ENCODE measurements at places on chromosomes 6 and 20.

DNA sequence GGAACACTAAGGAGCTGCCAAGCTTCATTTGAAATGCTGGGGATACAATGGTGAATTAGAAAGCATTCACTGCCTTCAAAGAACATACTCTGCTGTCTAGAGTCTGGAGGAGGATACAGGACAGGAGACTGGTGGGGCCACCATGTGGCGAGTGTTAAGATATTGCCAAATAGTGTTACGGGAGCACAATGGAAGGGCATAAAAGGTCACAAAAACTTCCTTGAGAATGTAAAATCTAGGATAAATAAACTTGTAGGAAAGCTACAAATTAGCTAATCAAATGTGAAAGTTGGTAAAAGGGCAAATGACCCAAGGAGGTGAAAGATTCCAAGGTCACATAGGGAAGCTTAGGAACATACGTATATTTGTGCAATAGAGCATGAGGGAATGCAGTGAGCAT is 271.7 kb downstream of the RFPL4B start:
- DNase-seq: no peak

- DNase-seq: no peak
Measured at GRCh38 chr20:53023732-53024520, 51.8 kb downstream of the TSHZ2 start.

GRCh38 chr20:57187068-57187634 is 79.3 kb downstream of the BMP7 start:
- no peak for DNase-seq

- no peak for DNase-seq
Measured at GRCh38 chr20:13298692-13299373, 77.8 kb downstream of the ISM1 start.

GRCh38 chr20:35854713-35855348 is 83.0 kb downstream of the PHF20 start:
- DNase-seq: no peak

DNA sequence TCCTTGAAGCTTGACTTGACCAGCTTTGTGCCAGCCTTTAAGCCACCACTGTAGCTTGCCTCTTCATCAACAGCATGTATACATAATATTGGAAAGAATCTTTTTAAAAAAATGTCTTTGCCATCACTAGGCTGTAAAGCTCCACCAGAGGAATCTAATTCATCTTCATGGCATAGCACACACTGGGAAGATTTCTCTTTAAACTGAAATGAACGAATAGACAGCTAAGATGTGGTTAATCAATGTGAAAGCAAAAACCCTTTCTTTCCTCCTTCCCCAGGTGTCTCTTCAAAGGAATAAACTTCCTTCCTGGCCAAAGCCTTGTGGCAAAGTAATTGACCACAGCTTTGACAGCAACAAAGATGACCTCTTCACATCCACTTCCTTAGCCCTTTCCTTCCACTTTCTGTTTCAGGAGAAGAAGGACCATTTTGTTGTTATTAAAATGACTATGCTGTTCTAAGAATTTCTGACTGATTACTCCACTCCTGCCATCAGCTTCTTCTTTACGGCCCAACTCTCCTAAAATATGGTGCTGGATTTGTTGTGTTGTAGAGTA is 428.7 kb upstream of the SOX4 start:
- peak; percentile 24 for DNase-seq

- DNase-seq: no peak
Measured at GRCh38 chr6:150202934-150203333, 60.1 kb downstream of the PPP1R14C start.

- no peak for DNase-seq
Measured at GRCh38 chr6:109783250-109783986, 92.3 kb downstream of the FIG4 start.

GRCh38 chr6:128821116-128821515 is 61.8 kb upstream of the LAMA2 start:
- DNase-seq: no peak

DNA sequence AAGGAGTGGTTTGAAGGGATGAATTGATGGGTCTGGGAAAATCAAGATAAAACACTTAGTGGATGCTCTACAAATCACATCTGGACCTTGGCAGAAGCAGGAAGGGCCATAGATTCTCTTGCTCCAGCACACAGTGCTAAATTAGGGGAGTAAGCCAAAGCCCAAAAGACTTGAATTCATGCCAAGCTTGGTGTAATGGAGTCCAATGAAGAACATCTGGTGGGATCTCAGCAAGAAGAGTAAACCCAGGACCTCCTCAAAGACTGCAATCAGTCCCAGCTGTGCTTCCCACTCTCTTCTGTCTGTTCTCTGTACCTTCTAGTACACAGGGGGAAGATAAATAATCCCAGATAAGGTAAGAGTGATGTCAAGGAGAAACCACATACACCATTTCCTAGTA is 683.4 kb downstream of the RNF144B start:
- DNase-seq: no peak

GRCh38 chr20:20293141-20293540 is 74.8 kb upstream of the INSM1 start:
- DNase-seq: no peak

DNA sequence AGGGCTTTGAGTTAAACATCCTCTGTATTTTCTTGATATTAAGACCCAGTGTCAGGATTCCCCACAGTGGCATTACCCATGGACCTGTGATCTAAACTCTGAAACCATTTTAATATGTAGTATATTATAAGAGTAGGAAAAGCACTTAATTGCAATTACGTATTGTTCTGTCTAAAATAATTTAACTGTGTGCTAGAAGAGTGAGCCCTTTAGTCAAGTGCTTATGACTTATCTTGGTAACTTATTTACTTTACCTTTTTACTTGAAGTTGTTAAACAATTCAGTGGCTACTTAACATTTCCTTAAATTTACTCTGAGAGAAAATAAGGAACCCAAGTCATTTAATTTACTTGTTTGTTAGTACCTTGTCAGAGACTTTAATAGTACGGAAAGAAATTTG is 173.6 kb downstream of the CDKAL1 start:
- no peak for DNase-seq

GRCh38 chr6:84515067-84515466 is 249.3 kb downstream of the TBX18 start:
- no peak for DNase-seq

DNA sequence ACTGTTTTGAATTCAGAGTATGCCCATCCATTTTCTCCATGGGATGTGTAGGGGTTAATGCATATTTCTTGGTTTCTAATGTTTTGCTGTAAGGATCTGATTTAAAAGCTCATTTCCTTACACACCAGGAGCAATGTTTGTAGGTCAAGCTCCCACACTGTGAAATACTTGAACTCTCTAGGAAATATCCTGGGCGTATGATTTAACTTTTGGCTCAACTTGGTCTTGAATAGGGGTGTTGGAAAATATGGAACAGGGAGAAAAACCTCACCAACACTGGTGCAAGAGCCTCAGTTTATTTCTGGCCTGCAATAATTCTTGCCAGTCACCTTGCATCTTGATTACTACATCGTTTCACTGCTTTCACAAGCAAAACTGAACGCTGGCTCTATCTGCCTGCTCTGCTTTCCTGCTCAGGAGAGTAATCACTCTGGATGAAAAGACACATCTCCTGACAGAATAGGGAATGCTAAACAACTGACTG is 25.1 kb upstream of the RFPL4B start:
- no peak for DNase-seq

DNA sequence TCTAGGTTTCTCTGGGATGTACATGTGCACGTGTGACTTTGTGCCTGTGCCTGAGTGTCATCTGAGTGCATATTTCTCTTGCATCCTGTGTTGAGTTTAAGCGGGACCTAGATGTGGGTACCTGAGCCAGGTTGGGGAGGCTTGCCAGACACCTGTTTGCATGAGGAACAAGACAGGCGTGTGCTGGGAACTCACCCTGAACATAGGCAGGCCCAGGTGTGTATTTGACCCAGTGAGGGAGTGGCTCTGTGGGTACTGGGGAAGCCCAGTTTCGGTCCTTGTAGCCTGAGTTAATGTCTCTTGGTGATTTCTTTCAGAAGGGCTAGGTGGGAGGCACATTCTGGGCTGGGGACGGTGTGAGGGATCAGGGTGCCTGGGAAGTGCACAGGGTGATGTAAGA is 98.6 kb downstream of the TMEM170B start:
- no peak for DNase-seq

DNA sequence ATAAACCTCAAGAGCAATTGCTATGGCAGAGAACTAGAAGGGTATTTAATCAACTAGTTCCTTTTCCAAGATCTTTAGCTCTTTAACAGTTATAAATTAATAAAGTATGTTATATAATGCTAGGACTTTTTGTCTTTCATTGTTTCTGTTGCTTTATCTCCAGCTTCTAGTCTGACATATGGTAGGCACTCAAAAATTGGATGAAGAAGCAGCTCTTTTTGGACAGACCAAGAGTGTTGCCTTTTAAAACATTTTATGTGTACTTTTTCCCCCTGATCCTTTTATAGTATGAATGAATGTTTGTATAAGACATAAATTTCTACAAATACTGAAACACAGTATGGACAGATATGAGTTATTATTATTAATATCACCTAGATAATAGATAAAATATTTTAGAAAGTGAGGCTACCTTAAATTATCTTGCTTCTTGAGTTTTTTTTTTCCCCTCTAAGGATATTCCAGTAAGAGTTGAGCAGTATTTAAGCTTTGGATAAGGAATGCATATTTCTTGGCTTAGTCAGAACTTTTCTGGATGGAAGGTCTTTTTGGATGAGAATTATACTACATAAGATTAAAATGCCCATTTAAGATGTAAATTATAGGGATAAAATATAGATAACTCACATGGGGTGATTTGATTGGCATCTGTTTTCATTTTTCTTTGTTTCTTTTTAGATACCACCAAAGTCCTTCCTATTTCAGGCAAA is 16.6 kb downstream of the LAMA2 start:
- no peak for DNase-seq

DNA sequence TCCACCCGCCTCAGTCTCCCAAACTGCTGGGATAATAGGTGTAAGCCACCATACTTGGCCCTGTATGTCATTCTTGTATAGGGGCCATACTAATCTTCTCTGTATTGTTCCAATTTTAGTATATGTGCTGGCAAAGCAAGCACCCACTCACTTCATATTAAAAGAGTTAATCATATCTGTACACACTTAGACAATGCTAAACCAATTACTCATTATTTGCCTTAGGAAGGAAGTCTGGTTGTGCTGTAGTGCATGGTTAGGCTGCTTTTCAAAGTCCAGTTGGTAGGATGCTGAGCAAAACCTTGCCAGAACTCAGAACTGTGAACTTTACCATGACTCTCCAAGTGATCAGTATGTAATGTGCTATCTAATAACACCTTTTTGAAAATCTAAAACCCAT is 88.6 kb downstream of the LIN28B start:
- no peak for DNase-seq

- no peak for DNase-seq
Measured at GRCh38 chr20:37388831-37389230, 42.9 kb downstream of the SRC start.

GRCh38 chr20:58519940-58520712 is 4.9 kb upstream of the APCDD1L start:
- no peak for DNase-seq

DNA sequence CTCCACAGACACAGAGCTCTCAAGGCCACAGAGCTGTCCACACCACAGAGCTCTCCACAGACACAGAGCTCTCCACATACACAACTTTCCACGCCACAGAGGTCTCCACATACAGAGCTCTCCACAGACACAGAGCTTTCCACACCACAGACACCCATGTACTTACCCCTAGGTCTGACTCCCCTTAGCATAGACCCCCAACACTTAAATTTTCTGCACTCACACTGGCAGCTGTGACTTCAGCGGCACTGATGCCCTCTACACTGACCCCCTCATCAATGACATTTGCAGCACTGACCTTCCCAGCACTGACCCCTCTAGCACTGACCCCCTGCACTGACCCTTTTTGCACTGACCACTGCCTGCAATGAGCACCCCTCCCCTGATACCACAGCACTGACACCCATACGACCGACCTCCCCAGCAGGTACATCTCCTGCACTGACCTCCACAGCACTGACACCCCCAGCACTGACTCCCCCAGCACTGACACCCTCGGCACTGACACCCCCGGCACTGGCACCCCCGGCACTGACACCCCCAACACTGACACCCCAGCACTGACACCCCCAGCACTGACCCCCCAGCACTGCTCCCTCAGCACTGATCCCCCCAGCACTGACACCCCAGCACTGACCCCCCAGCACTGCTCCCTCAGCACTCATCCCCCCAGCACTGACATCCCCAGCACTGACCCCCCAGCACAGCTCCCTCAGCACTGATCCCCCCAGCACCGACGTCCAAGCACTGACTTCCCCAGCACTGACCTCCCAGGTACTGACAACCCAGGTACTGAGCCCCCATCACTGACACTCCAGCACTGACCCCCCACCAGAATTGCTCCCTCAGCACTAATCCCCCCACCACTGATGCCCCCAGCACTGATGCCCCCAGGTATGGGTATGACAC is 56.5 kb downstream of the ERMARD start:
- no peak for DNase-seq
